ENCODE measurements at places on chromosomes 3 and 15.

DNA sequence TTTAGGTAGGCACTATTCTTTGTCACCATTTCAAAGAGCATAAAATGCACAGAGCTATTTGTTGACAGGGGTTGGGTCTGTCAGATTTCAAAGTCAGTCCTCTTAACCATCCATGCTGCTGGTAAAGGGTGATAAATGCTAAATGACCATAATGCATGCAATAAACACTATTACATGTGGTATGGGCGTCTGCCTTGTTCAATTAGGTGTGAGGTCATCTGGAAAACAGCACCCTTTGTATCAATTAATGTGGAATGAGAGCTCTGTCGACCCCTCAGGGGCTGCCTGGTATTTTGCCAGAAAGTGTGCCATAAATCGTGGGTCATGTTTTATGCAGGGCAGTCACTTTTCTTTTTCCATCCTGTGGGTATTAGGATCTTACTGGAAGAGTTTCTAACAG, 235.6 kb downstream of the SV2B start:
- DNase-seq: no peak

- DNase-seq: no peak
Measured at GRCh38 chr15:92117261-92117731, 263.8 kb downstream of the SLCO3A1 start.

GRCh38 chr3:48595526-48596121, 495 bp upstream of the COL7A1 start:
- peak; percentile 61 for DNase-seq

- DNase-seq: no peak
Measured at GRCh38 chr15:45573961-45574629, 13.1 kb upstream of the BLOC1S6 start.

DNA sequence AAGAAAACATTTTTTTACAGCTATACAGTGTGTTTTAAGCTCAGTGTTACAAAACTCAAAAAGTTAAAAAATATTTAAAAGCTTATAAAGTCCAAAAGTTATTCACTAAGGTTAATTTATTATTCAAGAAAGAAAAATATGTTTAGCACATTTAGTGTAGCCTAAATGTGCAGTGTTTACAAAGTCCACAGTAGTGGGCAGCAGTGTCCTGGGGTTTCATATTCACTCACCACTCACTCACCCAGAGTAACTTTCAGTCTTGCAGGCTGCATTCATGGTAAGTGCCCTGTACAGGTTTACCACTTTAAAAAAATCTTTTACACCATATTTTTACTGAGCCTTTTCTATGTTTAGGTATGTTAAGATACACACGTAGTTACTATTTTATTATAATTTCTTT, 300.2 kb upstream of the TRIM42 start:
- DNase-seq: no peak

GRCh38 chr15:71804695-71805470, 5.5 kb upstream of the NR2E3 start:
- DNase-seq: no peak

GRCh38 chr3:177201700-177202397, 4.6 kb upstream of the TBL1XR1 start:
- no peak for DNase-seq

- DNase-seq: no peak
Measured at GRCh38 chr3:28569357-28569756, 220.7 kb upstream of the AZI2 start.
